ENCODE measurements at places on chromosomes 6 and 20.
A peak's percentile ranks its signal among the peaks of the same experiment; 100 is the strongest.

DNA sequence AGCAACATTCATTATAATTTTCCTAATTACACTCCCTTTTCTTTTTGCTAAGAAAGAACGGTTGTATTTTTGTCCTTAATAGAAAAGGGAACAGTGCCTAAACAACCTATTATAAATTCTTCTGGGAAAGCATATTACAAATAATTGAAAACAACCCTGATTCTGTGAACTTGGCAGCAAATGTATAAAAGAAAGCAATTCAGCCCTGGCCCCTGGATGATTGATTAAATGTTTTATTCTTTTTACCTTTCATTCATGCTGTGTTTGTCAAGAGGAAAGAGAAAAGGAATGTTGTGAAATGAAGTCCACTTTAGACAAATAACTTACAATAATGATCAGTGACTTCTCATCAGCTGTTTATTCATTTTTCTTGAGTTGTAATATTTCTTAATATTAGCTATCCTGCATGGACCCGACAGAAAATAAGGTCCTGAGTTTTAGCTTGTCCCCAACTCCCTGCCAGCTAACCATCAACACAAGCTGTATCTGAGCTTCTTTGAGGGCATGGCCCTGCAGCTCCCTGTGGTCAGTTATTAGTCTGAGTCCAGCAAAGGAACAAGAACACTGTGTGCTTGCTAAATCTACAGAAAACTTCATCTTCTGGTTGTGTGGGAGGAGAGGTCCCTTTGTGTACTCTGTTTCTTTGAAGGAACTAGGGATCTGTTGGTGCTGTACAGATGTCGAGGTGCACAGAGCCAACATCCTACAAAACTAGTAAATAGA is 248.2 kb downstream of the LAMA2 start:
- no peak for DNase-seq

- no peak for DNase-seq
Measured at GRCh38 chr6:138987080-138987642, 892 bp downstream of the REPS1 start.

DNA sequence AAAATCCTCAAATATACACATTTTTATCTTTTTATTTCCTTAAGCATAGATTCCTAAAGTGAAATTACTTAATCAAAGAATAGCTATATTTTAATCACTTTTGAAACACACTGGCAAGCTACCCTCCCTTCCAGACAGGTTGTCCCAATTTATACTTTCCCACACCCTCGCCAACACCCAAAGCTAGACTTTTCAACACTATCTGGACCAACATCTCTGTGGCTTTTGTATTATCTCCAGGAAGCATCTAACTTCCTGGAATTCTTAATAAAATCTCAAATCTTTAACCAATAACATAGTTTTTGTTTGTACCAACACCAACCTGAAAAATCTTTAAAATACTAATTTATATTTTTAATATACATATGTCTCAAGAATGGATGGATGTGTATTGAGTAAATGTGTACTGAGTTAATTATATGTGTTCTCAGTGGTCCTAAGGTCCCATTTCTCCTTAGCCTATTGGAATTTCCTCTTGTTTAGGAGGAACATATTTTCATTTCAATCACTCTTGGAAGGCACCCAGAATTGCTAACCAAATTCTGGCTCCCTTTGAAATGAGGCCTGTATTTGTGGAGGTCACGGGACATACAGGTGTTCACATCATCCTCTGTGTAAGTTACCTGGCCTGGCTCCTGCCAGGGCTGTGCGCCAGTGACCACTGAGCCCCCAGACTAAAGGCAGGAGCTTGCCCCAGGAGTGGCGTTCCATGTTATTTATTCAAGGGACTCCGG is 17.4 kb upstream of the GFOD1 start:
- no peak for DNase-seq

GRCh38 chr6:34810936-34811632 is 19.2 kb downstream of the BLTP3A start:
- no peak for DNase-seq

GRCh38 chr20:38890497-38890818 is 35.8 kb upstream of the FAM83D start:
- DNase-seq, result no peak

- DNase-seq, result no peak
Measured at GRCh38 chr20:5548107-5548506, 202.1 kb upstream of the SHLD1 start.

DNA sequence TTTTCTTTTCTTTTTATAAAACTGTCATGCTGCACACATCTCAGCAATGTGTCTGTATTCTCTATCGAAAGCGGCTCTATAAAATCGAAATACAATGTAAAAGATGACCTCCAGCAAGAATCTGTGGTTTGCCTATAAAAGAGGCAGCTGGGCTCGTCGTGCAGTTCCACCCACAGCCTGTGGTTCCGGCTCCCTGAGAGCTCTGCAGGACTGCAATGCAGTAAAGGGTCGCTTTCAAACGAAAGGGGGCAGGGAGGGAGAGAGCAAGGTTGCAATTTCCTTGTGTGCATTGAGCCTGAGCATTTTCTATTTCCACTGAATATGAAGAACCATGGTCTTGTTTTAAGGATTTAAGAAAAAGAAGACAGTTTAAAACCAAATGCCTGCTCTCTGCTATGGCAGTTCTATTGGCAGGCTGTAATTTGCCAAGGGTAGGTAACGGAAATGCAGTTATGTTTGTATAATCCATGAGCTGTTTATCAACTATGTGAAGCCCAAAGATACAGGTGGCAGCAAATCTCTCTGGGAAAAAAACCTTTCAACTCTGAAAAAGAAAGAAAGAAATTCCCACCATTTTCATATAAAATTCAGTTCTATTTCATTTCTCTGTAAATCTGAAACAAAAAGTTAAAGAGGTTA is 236.5 kb downstream of the HACE1 start:
- no peak for DNase-seq

GRCh38 chr6:117677553-117678141 is 2.4 kb downstream of the NUS1 start:
- no peak for DNase-seq

DNA sequence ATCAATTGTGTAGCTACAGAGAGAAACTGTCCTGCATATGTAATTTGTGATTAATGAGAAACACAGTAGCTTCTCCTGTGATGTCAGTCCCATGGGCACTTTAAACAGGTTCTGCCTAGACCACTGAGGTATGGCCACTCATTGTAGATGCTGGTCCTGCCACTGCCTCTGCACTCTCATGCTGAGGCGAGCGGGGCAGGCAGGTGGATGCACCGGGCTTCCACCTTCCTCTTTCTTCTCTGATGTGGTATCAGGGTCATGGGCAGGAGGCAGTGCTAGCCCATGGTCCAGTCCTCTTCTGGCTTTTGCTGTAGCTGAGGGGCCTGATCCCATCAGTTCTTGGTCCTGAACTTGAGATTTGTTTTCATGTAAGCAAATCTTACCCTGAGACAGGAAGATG is 58.7 kb downstream of the ADGB start:
- DNase-seq, result no peak

- no peak for DNase-seq
Measured at GRCh38 chr6:3500262-3501014, 43.6 kb upstream of the SLC22A23 start.

- no peak for DNase-seq
Measured at GRCh38 chr6:135701426-135701825, 150.1 kb upstream of the PDE7B start.

DNA sequence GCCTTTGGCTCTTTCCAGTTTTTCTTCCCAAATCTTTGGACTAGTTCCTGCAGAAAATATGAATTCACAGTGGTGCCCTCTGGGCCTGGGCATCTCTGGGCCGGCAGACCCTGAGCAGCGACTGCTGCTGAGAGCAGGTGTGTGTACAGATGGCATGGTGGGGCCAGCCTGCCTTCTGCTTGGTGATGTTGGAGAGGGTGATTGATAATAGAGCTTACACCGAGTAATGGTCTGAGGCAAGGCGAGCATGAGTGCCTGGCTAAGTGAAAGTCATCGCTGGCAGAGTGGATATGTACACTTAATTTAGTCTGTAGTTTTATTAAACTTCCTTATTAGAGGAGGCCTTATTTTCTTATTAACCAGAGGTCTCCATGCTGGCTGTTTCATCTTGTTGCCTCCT is 156.9 kb downstream of the CDKAL1 start:
- peak; percentile 72 for DNase-seq

GRCh38 chr6:170091000-170091638 is 199.8 kb downstream of the DLL1 start:
- no peak for DNase-seq

DNA sequence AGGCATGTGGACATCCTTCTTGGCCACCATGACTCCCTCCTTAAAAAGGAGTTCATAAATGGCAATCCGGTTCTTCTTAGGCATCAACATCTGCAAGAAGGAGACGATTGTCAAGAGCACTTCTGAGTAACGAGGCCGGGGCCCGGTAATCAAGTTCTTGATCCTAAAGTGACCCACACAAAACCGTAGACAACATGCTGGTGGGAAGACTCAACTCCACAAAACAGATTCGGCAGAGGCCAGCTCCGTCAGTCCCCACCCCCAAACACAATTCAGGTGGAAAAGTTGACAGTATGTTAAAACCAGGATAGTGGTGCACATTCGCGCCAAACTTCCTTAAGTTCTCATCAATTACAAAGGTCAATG is 754 bp downstream of the RPS10 start:
- no peak for DNase-seq

DNA sequence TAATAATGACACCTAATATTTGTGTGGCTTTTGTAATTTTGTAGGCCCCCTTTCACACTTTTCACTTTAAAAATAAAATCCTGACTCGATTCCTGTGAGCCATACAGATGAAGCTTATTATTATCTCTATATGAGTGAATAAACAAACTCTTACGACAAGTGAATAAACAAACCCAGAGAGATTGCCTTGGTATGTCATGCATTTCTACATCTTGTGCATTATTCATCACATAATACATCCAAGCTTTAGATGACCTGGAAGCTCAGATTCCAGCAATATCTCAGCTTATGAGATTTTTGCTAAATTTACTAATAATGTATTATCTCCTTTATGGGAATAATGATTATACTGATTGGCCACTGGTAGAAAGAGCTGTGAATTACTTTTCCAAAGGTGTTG is 248.2 kb downstream of the TBX18 start:
- DNase-seq, result no peak

- no peak for DNase-seq
Measured at GRCh38 chr6:106213660-106214289, 111.8 kb downstream of the ATG5 start.

DNA sequence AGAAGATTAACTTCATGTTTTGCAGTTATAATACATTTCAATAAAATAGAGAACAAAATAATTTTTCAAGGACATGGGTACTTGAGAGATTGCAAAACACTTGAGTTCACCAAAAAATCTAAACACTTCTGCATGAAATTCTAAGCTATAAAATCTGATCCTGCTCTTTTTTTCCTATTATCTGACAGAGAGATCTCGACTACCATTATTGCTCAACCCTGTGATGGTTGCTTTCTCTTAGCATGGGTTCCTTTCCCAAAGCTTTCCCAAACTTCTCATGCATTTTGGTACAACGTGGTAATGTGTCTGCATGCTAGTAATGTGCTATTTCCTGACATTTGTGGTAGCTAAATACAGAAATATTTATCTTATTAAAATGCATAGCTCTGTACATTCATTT is 1243.1 kb upstream of the ADGRB3 start:
- DNase-seq, result no peak

GRCh38 chr6:139657119-139657518 is 282.7 kb upstream of the CITED2 start:
- DNase-seq, result no peak

DNA sequence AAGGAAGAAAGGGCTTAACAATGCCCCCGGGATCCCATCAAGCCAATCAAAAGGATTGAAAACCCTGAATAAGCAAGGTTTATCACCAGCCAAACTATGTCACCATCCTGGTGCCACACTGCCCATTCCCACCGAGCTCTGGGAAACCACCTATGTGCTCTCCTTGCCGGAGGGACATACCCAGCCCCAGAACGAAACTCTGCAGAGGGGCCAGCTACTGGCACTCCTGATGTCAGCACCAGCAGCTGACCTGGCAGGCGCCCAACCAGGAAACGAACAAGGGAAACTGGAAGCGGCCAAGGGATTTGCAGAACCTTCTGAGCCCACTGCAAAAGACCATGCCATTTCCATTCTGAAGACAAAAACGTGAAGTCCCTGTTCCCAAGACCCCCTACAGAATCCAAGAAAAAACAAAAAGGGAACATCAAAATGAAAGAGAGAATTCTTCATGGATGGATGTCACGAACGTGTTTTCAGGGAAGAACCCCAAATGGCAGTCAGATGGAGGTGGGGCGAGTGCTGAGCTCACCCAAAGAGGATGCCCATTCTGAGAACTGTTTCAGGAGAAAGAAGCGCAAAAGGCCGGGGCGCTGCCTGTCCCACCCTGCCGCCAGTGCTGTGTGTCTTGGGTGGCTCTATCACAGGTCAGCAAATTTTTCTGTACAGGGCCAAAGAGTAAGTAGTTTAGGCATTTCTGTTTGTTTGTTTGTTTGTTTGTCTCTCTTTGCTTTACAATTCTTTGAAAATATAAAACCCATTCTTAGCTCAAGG is 305.2 kb downstream of the ESR1 start:
- DNase-seq, result no peak

DNA sequence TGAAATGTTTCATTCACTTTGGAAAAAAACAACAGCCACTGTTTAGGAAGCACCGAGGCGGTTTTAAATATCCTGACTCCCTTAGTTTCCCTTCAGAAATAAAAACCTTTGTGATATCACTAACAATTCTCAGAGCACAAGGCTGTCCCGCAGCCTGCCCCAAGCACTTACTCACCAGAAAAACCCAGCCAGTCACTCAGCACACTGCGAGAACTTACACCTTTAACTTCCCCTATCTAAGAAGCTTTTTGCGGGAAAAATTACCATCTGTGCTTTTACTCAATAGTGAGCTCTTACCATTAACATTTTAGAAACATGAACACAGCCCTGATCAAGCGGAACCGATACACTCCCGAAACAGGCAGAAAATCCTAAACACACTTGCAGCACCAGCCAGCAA is 9.3 kb downstream of the ZBTB46 start:
- DNase-seq, result no peak

DNA sequence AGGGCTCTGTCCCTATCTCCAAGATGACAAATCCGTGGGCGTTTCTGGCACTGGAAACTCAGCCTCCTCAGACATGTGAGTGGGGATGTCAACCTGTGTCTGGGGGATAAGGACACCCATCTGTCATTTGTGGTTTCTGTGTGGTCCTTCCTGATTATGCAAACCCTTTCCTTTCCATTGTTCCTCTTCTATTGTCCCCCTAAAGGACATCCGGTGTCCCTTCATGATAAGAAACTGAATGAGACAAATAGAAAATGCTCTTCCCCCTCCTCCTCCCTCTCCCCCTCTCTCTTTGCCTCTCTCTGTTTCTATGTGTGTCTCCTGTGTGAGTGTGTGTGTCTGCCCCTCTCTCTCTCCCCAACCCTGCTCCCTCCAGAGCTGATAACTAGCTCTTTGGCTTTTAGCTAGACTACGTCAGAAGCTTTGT is 11.5 kb upstream of the GLP1R start:
- no peak for DNase-seq

- no peak for DNase-seq
Measured at GRCh38 chr6:126540161-126540560, 200.2 kb downstream of the CENPW start.

- DNase-seq, result no peak
Measured at GRCh38 chr20:32497589-32498224, 87.4 kb downstream of the NOL4L start.
